Lower lobe of right lung (tissue), 2 donors: ENCODE measurements at places on chromosomes 5 and 9. TPM values are rescaled to one million over a fixed set of nuclear protein-coding genes. Genes with fewer than 3 reads are reported as not detected.

The IFNA8 gene
- not detected for total RNA-seq

The UBE2R2 gene
- total RNA-seq: 39.8 TPM

The CD180 gene
- 4.9 TPM for total RNA-seq

The SPZ1 gene
- total RNA-seq: not detected

The EMB gene
- 30.3 TPM for total RNA-seq

The ASPN gene
- 2.3 TPM for total RNA-seq

The PCDHGA4 gene
- total RNA-seq: 3.1 TPM
